ENCODE measurements at places on chromosomes 3 and 15.
A peak's percentile ranks its signal among the peaks of the same experiment; 100 is the strongest.

GRCh38 chr3:37934631-37935289 lies 55.8 kb upstream of the VILL start:
- DNase-seq, result no peak

DNA sequence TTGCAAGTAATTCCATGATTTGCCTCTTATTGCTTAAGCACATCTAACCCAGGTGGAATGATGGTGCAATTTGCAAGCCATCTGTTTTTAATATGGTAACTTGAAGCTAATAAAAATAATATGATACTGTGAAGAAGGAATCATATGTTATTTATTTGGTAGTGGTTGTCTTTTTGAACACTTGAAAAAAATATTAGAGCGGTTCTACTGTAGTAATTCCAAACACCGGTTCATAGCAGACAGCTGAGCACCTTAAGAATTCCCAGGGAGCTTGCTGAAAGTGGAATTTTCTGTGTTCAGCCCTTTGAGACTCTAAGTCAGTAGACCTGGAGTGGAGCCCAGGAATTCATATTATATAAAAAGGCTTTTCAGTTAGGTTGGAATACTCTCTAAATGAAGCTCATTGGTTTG lies 687.4 kb downstream of the EDEM1 start:
- DNase-seq, result no peak

DNA sequence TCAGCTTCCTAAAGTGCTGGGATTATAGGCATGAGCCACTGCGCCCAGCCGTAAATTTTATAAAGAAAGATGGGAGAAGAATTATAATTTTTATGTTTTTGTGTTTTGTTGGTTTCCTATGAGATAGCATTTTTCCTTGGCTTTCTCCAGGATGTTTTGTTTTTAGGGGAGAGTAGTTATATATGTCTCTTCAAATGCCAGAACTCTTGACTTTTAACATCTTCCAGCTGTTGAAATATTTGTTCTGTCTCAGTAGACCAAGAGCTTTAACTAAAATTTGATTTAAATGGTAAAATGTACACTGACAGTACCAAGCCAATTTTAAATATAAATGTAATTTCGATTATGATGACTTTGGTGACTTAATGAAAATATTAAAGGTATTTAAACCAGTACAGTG lies 96.8 kb downstream of the DHX36 start:
- no peak for DNase-seq

DNA sequence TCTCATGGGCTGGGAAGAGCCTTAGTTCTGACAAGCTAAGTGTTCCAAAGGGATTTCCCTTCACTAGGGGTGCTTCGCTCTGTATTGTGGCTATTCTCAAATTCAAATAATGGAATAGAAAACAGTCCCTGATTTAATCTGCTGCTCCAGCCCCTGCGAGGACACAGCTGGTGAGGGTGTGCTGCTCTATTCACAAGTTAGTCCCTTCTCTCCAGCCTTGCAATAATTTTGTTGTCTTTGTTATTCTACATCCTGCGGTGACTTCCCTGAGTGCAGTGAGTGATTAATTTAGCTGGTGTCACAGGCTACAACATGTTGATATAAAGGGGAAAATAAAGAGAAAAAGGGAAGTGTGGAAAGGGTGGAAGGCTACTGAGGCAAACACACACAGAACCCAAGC lies 180.5 kb upstream of the VEPH1 start:
- DNase-seq, result no peak

DNA sequence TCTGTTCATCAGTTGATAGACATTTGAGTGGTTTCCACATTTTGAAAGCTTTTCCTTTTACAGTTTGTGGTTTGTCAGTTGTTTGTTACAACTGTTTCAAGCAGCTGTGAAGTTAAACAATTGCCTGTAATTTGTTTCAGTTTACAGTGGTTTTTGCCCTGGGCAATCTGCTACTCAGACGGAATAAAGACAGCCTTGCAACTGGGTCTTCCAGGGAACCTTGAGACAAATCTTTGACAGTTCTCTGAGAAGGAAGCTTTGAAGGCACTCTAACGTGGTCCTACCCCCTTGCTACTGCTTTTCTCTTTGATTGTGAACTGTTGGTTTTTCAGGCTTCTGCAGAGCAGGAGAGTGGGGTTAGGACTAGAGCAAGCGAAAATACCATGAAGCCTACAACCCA lies 28.0 kb downstream of the LRRC28 start:
- no peak for DNase-seq

DNA sequence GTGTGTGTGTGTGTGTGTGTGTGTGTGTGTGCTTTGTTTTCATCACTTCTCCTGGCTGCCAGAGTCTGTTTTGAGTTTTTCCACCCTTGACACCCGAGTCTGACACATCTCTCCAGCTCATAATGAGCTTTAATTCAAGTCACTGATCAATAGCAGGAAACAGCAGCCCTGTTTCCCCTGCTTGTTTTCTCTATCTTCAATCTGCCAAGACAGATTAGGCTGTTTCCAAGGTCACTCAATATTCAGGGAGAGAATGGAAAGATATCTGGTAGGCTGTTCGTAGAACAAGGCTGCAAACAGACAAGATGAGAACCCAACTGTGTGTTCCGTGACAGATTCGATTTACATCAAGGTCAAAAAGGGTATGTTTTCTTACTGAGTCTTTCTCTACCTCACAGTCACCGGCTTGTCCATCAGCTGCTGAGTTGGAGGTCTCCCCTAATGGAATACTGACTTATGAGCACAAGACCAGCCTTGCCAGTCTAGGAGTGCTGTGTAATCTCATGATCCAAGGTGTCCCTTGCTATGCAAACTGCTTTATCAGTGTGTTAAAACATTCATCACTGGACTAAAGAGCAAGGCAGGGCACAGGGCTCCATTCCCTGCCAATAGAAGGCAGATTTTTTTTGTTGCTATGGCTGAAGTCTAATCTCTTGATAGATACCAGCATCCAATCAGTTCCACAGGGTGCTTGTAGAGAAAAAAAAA lies 187.9 kb upstream of the LMCD1 start:
- no peak for DNase-seq

- DNase-seq, result no peak
Measured at GRCh38 chr3:1055870-1056269, 37.0 kb upstream of the CNTN6 start.

- no peak for DNase-seq
Measured at GRCh38 chr3:27805282-27805681, 83.2 kb upstream of the EOMES start.

DNA sequence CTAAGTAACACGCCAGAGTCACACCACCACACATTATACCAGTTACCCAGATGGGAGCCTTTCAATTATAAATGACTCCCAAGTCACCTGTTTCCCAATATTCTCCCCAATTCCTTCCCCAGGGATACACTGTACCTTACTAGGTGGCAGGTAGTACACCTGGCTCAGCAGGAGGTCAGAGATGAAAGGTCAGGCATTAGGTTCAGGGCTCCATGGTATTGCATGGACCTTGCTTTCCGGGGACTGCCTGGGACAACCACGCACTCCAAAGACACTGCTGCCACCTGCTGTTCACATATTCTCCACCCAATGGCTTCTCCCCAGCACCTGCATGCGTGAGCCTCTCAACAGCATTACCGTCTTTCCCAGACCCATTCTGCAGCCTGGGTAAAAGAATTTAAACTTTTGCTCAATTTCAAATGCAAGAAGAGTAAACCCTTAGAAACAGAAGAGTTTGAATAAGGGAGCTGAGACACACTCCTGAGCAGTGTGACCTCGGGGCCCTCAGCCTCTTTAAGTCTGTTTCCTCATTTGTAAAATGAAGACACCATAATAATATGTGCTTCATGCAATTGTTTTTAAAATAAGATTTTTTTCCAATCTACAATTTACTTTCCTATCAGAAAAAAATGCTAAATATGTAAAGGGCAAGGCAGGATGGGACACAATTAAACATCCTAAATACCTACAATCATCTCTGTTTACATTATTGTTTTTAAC lies 28.0 kb upstream of the LACTB start:
- DNase-seq, result peak; percentile 41

DNA sequence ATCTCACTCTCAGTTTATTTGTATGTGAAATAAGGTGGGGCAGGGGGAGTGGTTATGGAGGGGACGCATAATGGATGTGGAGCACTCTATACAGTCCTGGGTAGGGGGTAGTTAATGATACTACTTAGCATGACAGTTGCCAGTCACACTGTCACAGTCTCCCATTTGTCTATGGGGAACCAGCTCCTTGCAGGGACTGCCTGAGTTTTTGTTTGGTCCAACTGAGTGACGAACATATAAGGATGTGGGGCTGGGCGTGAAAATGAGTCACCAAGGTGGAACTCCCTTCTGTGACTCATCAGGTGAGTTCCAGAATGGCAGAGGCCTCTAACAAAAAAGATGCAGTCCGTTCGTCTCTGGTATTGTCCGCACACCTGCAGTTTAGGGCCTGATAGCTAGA lies 235.3 kb upstream of the ST8SIA2 start:
- no peak for DNase-seq

- no peak for DNase-seq
Measured at GRCh38 chr15:88106074-88106473, 150.5 kb downstream of the NTRK3 start.

DNA sequence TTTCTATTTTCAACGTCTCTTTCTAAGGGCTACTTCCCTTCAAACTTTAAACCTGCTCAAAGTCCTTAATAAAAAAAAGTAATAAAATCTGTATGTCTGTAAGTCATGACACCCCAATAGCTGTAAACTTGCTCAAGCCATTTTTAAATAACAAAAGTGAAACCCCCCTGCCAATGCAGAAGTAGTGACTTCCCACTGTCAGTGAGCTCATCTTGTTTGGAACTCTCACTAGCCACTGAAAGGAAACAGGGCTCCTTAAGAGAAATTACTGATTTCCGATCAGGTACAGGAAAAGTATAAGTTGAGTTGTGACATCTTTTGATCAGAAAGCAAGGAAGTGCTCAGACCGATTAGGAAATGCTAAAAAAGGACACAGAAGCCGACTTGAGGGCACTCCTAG lies 27.6 kb upstream of the GPR171 start:
- no peak for DNase-seq

GRCh38 chr15:41981371-41982132 lies 9.2 kb upstream of the EHD4 start:
- no peak for DNase-seq

DNA sequence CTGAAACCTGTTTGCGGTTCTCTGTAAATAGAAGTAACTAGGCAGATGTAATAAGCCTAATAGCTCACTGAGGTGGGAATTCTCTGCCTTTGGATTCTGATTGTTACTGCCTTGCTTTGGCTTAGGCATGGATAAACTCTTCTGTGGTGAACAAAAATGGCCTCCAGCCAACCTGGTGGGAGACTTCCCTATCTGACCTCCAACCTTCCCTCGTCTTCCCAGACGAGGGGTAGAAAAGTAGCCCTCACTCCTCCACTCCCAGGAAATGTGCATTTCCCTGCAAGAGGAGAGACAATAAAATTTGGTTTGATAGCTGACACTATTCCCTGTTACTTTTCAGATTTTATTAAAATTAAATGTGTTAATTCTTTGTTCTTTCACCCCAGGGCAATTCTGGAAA lies 606 bp upstream of the CD96 start:
- DNase-seq, result no peak

GRCh38 chr3:193016437-193016901 lies 98.8 kb upstream of the MB21D2 start:
- no peak for DNase-seq

- DNase-seq, result no peak
Measured at GRCh38 chr3:186025161-186025560, 83.7 kb downstream of the ETV5 start.

DNA sequence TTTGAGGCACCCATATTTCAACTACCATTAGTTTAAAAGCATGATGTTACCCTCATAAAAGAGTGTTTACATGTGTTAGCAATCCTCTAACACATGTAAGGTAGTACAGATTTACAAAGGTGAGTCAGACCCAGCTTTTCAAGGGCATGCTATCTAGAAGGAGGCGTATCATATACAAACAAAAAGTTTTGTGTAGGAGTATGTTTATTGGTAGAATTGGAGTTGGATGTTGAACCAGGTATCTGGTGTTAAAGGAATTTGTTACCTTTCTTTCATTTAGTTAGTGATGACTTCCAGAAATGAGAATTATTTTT lies 2.4 kb downstream of the HACD3 start:
- DNase-seq, result no peak

DNA sequence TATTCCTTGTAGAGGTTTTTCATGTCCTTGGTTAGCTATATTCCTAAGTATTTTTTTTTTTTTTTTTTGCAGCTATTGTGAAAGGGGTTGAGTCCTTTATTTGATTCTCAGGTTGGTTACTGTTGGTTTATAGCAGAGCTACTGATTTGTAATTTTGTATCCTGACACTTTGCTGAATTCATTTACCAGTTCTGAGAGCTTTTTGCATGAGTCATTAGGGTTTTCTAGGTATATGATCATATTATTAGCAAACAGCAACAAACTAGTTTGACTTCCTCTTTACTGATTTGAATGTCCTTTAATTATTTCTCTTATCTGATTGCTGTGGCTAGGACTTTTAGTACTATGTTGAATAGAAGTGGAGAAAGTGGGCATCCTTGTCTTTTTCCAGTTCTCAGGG lies 737.4 kb downstream of the ZNF385D start:
- DNase-seq, result no peak

DNA sequence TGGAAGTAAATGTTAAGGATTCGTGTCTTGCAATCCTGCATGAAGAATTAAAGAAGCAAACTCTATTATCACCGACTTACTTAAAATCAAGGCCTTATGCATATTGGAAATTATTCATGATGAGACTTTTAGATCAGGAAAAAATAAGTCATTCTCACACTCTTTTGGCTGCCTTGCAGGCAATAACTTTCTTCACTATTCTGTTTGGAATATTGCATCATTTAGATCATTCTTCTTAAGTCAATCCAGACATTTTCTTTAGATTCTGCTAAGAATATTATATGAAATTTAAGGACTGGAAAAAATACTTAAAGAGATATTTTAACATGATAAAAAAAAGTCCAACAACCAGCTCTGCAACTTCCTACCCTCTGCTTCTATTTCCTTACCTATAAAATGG lies 245.4 kb downstream of the LRRN1 start:
- no peak for DNase-seq

GRCh38 chr15:62579842-62580241 lies 414.8 kb upstream of the C2CD4B start:
- DNase-seq, result no peak

DNA sequence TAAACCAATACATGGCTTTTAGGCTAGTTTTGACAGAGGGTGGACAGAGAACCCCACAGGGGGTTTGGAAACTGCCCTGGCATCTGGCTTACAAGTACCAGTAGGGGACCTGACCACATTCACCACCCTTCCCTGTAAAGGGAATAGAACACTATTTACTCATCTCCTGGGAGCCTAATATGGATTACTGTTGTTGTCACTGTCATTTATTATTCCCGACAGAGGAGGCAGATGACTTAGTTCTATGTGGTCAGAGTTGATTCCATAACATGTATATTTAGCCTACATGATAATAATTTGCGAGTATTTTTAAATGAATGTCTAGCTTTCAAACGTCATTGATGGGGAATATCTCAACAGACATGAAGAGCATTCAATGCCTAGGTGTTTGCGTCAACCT lies 15.9 kb downstream of the ZBTB38 start:
- no peak for DNase-seq
